Myocyte (in vitro differentiated cells): ENCODE measurements at places on chromosomes 6 and 20.

- DNase-seq, result no peak
These were observed 1.3 kb upstream of the CNR1 start for GRCh38 chr6:88167352-88167937.

DNA sequence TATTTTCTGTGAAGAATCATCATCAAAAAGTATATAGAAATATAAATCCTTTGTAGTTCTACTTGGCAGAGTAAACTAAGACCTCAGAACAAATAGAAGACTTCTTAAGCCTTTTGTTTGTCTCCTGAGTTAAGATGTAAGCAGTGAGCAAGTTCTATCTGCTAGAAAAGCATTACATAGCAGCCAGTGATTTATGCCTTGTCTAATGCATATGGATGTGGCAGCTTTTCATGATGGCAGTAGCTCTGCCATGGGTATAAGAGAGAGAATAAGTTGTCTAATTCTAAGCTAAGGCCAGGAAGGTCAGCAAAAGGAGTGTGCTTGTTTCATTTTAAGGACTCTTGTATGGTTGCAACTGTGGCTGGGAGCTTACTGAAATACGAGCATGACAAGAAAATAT is 920.2 kb downstream of the GRIK2 start:
- DNase-seq, result no peak

GRCh38 chr20:63067266-63067635 is 60.5 kb upstream of the BHLHE23 start:
- no peak for DNase-seq

DNA sequence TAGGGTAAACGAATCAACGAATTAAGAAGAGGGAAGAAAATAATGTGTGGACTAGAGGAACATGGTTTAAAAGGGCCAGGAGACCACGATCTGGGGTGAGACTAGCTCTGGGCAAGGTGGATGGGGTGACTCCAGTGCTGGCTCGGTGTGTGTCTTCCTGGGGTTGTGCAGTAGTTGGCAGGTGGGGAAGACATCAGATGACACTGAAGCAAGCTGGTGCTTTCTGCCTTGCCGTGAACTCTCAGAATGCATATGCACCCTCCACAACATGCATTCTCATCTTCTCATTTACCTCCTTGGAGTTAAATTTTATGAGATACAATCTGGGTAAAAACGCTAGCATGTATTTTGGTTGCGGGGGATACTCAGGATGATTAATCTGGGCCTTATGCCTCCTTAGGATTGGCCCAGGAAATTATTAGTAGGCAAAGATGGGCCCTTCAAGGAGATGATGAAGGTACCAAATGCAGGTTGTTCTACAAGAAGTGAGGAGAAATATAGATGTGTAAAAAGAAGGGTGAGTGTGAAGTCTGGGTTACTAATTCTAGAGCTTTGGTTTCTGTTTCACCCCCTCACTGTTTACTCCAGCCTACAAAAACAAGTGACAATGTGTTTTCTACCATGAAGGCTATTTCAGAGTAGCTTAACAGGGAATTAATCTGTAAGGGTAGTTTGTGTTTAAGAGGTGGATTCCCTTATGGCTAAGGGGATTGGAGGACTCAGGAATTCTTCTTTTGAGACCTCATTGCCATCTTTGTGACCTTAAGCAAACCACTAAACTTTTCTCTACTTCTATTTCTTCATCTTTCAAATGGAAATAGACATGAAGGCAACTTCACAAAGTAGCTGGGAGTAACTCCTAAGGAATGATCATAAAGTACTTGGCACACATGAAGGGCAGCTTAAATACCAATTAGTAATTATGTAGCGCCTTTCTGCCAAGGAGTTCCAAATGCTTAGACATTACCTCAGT is 71.0 kb upstream of the SUPT3H start:
- DNase-seq, result no peak

DNA sequence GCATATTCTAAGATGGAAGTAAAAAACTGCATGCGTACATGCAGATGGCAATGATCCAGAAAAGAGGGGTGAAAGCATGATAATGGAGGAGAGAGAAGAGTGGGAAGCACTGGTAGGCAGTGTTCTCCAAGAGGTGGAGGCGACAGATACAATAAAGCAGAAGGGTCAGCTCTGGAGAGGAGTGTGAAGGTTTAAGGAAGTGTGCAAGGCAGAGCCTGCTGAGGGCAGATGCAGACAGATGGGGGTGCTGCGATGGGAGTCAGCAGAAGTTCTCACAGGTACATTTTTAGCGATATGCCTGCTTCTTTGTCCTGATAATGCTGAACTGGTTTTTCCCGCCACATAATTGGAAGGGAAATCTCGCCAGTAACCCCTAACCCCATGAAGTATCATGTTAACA is 81.1 kb upstream of the C6orf118 start:
- no peak for DNase-seq
